ENCODE measurements at places on chromosomes 2 and 18.

DNA sequence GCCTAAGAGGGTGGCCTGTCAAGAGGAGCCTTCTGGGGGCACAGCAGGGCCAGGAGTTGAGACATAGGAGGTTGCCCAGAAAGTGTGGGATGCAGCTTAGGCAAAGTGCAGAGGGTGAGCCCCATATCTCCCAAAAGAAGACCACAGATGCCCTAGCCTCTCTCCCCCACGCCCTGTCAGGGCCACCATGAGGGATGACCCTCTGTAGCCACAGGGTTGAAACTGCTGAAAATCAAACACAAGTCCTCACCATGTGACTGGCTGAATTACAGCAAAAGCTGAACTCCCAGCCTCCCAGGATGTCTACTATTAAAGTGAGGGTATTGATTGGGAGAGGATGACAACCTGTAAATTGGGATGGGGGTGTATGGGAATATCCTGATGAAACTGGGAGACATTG is 37.4 kb upstream of the ARHGEF4 start:
- DNase-seq = no peak

GRCh38 chr2:24231461-24231881 is 56.6 kb downstream of the FAM228A start:
- no peak for DNase-seq

DNA sequence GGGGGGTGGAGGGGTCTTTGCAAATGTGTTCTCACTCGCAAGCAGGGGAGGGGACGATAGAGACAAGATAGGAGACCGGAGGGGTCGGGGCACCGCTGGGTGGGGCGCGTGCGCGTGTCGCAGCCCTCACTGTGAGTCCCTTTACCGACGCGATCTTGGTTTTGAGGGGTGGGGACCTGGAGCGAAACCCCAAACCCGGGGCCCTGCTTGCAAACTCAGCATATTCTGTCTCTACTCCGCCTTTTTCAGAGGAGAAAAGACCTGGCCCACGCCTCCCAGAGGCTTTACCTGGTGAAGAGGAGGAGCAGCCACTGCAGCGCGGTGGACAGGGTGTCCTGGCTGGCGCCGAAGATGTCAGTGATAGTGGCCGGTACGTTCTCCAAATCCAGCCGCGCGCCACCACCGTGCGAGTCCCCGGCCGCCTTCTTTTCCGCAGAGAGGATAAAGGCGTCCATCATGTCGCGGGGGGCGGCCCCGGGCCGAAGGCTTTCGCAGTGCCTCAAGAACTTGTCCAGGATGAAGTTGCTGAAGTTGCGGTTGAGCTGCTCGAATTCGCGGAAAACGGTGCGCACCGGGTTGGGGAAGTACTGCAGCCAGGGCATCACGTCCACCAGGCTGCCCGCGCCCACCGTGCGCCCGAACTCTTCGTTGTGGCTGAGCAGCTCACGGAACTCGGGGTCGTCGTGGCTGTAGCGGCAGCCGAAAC is 1.7 kb downstream of the CYP1B1 start:
- DNase-seq = no peak

GRCh38 chr2:172496160-172496608 is 59.7 kb upstream of the PDK1 start:
- DNase-seq = no peak

DNA sequence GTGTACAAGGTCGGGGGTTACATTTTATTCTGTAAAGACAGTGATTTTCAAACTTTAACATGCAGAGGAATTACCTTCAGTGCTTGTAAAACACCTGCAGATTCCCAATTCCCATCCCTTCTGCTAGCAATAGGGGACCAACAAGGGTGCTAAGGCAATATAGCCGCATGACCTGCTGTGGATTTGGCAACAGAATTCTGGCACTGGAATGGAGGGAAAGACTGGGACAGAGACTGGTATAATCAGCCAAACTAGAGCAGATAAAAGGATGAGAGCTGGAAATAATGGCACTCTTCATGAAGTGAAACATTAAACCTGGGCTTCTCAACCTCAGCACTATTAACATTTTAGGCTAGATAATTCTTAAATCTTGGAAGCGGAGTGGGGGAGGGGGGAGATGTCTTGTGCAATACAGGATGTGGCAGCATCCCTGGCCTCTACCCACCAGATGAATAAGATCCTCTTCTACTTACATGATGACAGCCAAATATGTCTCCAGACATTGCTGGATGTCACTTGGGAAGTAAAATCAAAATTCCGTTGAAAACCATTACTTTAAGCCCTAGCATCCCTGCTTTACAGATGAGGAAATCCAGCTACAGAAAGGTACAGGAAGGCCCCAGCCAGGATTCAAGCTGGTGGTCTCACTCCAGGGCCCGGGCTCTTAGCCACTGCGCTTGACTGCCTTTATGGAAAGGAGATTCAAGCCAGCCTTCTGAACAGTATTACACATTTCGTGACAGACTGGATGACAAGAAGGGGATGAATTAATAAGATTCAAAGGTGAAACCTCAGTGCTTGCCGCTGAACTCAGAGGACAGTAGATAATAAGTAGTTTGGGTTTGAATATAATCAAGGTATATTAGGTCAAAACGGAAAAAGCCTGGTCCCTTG is 1.7 kb downstream of the EVA1A start:
- no peak for DNase-seq

DNA sequence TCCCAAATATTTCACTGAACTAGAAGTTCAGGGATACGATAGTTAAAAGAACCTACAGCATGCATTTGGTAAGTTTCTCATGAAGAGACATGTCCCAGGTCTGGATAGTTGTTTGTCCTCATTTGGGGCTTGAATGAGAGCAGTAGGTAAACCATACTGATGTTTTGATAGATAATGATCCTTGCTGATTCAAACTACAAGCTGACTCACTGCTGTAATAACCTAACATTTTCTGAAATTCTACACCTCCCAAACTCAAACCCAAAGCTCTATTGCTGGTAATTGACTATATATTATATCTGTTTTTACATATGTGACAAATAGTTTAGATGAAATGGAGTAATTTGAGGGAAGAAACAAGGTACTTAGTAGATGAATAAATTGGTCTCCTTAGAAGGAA is 154.1 kb upstream of the BOD1L2 start:
- DNase-seq = no peak

DNA sequence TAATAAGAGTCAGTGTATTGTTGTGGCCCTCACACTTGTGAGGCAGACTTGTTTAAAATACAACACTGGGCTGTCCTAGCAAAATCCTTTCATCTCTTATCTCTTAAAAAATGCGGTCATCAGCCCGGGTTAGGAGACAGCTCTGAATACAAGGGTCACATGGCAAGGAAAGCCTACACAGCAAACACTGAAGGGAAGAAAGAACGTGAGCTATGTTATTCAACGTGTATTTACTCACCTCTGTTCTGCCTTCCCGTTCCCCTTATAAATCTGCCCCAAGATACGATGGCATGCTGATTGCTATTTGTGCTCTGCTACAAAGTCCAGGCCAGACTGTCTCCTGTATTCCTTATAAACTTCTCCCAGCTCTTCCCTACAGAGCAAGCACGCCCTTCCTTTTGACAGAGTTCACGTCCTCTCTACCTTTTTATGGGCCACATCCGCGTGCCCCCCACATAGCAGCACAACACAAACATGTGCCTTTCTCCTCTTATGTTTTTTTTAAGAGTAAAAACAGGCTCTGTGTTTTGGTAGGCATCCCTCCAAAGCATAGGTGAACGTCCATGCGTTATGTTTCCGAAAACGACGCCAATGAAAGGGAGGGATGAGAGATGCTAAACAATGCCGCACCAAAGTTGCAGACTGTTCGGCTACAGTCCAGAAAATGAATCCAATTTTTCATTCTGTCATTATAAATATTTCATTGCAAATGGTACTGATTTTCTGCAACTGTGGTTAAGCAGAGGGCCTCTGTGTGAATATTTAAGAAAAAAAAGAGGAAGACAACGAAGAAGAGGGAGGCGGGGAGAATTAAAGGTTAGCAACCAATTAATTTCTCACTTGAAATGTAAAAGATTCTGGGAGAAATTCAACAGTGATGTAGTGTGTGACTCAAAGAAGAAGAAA is 274.7 kb downstream of the ZNF521 start:
- no peak for DNase-seq

All from left forelimb (tissue), 1 donor.